ENCODE measurements at places on chromosomes 4 and X.
A peak's percentile ranks its signal among the peaks of the same experiment; 100 is the strongest.

- no peak for DNase-seq
Measured at GRCh38 chr4:67687636-67688035, 13.3 kb downstream of the UBA6 start.

- DNase-seq: no peak
Measured at GRCh38 chr4:28073860-28074555, 1213.4 kb downstream of the STIM2 start.

DNA sequence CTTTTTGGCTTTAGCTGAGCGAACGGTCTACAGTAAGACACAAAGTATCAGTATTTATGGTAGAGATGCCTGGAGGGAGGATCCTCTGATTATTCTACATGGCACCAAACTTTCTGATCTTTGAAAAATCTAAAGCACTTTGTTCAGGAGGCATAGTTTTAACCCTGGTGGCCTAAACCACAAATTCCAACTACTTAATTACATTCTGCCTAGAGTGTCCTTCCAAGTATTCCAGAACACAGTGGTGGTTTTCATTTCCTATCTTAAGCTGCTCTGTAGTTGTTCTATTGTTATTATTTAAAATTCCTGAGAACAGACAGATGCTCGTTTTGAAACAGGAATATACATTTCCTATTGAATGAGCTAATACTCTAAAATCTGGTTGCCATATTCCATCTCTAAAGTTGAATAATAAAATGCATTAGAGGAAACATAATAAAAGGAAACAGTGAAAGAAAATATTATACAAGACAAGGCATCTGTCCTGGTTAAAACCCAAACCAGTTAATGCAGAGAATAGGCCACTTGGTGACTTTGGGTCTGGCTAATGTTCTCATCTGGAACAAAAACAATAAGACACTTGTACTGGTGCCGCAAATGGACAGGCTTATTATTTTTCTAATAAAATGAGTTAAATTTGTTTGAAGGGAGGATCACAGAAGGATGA, 657.4 kb downstream of the SPRY1 start:
- DNase-seq: no peak

DNA sequence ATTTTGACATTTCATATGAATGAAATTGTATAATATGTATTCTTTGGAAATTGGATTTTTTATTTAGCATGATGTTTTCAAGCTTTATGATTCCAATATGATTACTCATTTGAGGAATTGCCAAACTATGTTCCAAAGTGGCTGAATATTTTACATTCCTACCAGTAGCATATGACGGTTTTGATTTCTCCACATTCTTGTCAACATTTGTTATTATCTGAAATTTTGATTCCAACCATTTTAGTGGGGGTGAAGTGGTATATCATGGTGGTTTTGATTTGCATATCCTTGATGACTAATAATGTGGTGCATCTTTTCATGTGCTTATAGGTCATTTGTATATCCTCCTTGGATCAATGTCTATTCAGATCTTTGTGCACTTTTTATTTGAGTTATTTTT, 2.6 kb upstream of the BEX1 start:
- no peak for DNase-seq

- DNase-seq: no peak
Measured at GRCh38 chr4:147764337-147764736, 32.4 kb downstream of the ARHGAP10 start.

DNA sequence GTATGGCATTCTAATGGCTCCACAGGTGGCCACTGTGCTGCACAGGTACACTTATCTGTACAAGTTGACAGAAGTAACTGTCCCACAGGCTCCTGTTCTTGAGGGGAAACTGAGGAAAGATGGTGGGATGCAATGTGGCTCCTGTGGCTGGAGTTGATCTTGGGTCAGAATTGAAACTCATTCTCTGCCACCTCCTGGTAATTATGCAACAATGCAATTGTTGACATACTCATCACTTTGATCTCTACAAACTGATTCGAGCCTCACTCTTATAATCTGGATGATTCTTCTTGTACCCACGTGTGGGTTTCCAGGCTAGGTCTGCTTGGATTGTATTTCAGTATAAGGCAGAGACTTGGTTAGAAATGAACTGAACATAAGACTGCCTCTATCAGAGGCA, 148.8 kb downstream of the CCNG2 start:
- DNase-seq: no peak

GRCh38 chrX:28586981-28587551, at the start of gene IL1RAPL1:
IL1RAPL1 (plus strand) TSS chrX:28587446.
- no peak for DNase-seq

DNA sequence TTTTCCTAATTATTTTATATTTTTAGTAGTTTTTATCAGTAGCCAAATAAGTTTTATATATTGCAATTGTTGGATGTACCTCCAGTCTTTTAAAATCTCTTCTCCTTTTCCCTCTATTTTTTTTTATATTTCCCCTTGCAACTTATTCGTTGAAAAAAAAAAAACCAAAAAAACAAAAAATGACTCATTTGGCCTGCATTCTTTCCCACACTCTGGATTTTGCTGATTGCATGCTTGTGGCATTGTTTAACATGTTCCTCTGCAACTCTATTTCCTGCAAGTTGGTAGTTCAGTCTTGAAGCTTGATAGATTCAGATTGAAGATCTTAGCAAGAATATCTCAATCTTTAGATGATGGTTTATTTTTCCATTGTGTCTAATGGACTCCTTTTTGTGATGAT, 260.6 kb upstream of the BOD1L1 start:
- no peak for DNase-seq

GRCh38 chr4:34253239-34253638, 1991.1 kb downstream of the ARAP2 start:
- DNase-seq: no peak

GRCh38 chrX:3584415-3584996, 128.9 kb downstream of the PRKX start:
- no peak for DNase-seq

GRCh38 chr4:7411896-7412553, 22.7 kb downstream of the PSAPL1 start:
- DNase-seq: no peak

DNA sequence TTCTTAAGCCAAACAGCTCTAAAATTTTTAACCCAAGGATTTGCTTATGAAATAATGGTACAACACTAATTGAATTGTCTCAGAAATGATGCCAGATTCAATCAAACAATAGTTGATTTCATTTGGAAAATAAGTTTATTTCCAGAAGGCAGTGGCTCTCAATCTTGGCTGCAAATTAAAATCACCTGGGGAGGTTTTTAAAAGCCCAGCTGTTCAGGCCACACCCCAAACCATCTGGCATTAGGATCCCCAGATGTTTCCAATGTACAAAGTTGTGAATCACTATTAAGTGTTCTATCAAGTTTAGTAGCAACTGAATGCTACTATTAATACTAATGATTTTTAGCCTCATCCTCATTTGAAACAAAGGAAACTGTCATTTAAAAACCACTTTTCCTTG, 22.2 kb downstream of the TMEM184C start:
- peak; percentile 5 for DNase-seq

GRCh38 chrX:152833378-152833777, 2.5 kb downstream of the NSDHL start:
- DNase-seq: no peak

DNA sequence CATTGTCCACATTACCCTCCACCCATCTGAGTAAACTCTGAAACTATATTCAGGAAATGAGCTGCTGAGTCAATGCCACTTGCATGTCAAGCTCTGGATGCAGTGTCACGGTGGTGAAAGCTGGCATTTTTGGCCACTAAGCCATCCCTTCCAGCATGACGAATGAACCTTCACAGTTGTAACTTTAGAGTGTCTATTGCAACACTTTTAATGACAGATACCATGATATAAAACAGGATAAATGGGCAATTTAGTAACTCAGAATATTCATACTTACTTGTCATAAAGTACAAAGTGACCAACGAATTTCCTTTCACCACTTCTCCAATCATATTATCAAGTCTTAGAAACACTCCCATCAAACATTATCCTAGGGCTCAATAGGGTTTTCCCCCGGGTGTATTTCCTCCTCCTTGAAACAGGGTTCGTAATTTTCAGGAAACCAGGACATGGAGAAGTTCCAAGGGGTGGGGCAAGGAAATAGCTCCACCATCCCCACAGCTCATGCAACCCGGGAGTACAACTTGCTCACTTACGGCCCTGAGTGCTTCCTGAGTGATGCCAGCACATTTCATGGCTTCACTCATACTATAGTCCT, 73.1 kb downstream of the MTHFD2L start:
- no peak for DNase-seq

- no peak for DNase-seq
Measured at GRCh38 chr4:128558896-128559679, 250.4 kb upstream of the JADE1 start.

GRCh38 chrX:18886344-18887161, 97.4 kb downstream of the PHKA2 start:
- DNase-seq: peak; percentile 64

GRCh38 chrX:121579016-121579760, 531.8 kb downstream of the GLUD2 start:
- DNase-seq: peak; percentile 0

DNA sequence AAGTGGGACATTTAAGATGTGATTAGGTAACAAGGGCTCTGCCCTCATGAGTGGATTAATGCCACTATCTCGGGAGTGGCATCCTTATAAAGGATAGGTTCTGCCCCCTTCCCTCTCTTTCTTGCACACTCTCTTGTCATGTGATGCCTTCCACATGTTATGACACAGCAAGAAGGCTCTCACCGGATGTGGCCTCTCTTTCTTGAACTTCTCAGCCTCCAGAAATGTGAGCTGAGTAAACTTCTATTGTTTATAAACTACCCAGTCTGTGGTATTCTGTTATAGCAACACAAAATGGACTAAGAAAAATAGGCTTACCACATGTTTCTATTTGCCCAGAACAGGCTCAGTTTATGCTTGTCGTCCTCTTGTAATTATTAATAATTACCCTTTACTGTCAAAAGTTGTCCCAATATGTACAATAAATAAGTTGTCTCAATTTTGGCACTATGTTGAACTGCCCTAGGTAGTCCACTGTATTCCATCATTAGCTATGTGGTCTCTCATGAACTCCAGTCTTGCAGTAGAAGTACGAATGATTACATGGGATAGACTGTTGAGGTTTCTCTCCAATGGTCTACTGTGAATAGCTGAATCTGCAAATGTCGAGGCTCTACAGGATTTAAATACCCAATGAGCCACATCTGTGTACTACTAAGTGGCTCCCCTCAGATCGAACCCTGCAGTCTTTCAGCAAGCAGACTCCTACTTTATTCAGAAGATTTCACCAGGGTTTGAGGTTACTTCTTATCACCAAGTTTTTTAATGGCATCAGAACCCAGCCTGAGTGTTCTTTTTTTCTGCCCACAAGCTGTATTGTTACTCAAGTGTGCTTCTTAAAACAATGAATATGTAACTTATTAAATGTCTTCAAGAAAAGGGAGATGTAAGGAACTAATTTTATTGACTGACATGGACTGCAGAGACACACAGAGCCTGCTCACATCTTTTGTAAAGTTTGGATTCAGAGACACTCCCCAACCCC, 102.0 kb upstream of the LEF1 start:
- no peak for DNase-seq

- DNase-seq: peak; percentile 81
Measured at GRCh38 chr4:183395395-183395794, 49.0 kb upstream of the CDKN2AIP start.

GRCh38 chr4:146490106-146490505, 31.6 kb downstream of the SLC10A7 start:
- DNase-seq: no peak

DNA sequence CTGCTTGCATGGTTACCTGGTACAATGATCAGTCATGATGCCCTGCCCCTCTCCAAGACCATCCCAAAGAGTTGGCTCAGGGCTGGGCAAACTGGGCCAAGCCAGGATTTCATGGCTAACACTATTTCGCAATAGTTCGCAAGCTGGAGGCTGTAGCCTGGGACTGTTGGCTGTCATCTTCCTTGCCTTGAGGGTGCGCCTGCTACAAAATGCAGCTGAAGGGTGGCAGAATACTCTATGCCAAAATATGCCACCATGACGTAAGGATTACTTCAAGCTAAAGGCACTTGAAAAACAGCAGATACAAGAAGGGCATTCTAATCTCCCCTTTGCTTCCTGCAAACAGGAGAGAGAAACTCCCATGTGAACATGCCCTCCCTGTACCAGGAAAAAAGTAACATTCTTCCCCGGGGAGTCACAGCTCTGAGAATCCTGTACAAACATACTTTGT, 21.0 kb downstream of the SAT1 start:
- no peak for DNase-seq

DNA sequence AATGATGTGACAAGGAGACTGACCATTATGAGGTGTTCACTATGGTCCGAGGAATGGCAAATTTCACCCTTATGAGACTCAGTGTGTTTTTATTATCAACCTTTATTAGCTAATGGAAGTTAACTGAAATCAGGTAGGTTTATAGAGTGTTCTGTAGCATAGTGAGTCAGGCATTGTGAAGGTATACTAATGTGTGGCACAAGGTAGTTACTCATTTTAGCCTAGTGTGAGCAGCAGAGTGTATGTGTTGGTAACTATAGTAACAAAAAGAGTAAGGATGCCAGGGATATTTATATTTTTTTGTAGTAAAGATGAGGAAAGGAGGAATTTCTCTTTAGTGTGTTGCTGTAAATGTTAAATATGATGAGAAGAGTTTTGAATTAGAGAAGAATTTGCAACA, 12.0 kb downstream of the PDLIM5 start:
- DNase-seq: no peak

DNA sequence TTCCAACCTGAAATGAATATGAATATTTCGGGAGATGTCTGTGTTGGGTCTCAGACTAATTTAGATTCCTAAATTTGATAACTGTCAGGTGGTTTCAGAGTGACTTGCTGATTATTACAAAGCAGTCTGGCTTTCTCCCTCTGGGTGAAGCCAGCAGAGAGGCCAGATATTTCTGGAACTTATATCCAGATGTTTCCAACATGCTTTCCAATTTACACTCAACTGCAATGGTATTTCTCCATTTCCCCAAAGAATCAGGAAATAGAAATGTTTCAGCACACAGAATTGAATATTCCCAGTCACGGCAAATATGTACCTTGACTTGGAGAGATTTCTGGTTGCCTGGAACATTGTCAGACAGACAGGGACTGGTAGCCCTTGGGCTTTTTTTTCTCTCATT, 48.5 kb upstream of the EGFL6 start:
- no peak for DNase-seq

DNA sequence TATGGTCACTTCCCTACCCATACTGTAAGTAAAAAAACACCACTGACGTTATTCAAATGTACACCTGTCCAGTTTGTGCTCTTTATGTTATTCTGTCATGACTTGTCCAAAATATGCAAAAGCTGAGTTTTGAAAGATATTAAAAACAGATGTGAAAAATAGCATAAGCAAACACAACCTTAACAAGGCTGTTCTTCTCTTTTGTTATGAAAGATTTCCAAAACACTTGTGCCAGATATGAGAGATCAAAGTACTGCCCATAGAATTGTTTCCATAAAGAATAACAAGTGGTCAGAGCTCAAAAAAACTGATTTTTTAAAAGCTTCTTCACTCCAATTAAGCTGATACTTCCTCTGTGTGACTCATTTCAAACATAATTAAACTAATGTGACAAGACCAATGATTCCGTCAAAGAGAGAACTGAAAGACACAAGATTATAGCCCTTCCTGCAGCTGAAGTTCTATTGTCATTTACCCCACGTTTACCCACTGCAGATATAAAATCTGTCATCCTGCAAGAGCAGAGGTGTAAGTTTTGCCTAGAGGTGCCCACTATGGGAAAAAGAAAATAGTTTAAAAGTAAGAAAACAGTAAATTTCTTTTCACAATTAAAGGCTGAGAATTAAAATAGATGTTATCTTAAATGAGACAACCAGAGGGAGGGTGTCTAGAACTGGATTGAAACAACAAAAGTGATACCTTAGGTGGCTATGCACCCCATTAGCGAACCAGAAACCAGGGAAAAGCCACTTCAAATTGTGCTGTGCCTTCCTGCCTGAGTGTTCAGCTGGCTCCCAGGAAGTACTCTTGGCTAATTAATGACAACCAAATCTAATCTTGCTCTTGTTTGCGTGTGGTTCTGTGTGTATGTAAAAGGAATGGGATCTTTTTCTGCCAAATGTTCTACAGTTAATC, 30.1 kb downstream of the RASSF6 start:
- no peak for DNase-seq
